ENCODE measurements at places on chromosomes 6 and 20.

- DNase-seq = no peak
Measured at GRCh38 chr20:10911298-10911697, 237.5 kb upstream of the JAG1 start.

DNA sequence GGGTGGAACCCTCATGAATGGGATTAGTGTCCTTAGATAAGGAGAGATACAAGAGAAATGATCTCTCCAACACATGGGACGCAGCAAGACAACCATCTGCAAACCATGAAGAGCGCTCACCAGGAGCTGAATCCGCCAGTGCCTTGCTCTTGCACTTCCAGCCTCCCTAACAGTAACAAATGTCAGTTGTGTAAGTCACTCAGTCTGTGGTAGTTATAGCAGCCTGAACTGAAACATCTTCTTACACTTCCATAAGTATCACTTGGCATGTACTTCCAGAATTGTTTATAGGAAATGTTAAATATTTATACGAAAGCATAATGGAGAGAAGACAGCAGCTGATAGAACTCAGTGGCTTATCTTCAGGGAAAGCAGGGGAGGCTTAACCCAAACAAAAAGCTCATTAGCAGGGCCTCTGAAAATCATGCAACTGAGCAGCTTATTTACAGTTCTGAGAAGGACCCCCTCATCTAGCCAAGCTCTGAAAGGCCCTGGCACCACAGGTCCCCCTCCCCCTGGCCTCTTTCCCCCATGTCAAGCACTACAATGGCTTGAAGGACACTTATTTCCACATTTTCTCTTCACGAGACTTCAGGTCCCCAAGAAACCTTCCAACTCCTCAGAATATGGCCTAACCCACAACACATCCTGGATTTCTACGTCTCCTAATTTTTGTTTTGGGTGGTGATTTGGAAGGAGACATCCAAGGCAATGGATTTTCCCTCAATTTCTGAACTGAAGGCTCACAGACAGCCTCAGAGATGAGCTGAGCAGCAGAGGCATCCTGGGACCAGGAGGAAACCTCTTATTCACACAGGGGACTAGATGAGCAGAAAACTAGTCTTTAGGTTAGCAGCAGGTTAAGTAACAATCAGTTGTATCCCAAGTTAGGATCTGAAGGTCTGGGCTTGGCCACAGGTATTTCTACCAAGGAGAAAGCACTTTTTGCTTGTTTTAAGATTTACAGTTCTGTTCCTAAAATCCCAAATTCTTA lies 49.1 kb downstream of the GCLC start:
- DNase-seq = no peak

- no peak for DNase-seq
Measured at GRCh38 chr20:8569766-8570165, 437.7 kb downstream of the PLCB1 start.

DNA sequence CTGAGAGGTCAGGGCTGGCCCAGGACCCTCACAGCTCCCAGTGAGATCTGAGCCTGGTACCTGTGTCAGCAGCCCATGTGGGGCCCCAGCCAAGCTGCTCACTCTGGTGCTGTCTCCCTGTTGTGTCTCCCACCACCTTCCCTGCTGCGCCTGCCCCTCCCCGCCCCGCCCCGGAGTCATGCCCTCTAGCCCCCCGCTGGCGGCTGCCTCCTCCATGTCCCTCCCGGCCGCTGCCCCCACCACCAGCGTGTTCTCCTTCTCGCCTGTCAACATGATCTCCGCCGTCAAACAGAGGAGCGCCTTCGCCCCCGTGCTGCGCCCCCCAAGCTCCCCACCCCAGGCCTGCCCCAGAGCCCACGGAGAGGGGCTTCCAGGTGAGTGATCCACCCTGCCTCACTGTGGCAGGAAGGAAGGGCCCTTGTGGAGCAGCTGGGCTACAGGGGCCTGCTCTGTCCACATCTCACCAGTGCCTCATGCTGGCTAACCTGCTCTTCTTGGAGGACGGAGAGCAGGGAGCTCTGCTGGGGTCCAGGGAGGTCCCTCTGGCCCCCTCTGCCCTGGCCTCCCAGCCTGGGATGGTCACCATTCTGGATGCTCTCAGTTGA lies 44.9 kb downstream of the CPXM1 start:
- DNase-seq = no peak
